Thoracic aorta endothelial cell (primary cell): ENCODE measurements at places on chromosomes 11 and 22. TPM values are rescaled to one million over a fixed set of nuclear protein-coding genes. Genes with fewer than 3 reads are reported as not detected.

Gene MMP11
- total RNA-seq: 4.8 and 5.3 TPM in 2 replicates

Gene BATF2
- 0.53 and 2.0 TPM in 2 replicates for total RNA-seq

Gene OR5P2
- not detected in 2 replicates for total RNA-seq

Gene SLC35E4
- 17.0 and 28.1 TPM in 2 replicates for total RNA-seq

Gene OR10D3
- under 0.01 TPM in 1 of 2 replicates, not detected in the other for total RNA-seq

Gene RHOD
- total RNA-seq: 5.2 and 6.8 TPM in 2 replicates

Gene NXPE4
- not detected in 2 replicates for total RNA-seq

Gene CHRNA10
- total RNA-seq: 0.72 and 1.1 TPM in 2 replicates

Gene TIGD3
- total RNA-seq: 0.13 and 0.14 TPM in 2 replicates

Gene XKR3
- total RNA-seq: not detected in 2 replicates

Gene SLC25A1
- 70.2 and 86.9 TPM in 2 replicates for total RNA-seq

Gene APOL4
- 1.1 and 1.3 TPM in 2 replicates for total RNA-seq

Gene GTF2H1
- 84.8 and 90.4 TPM in 2 replicates for total RNA-seq

Gene OR52I2
- not detected in 2 replicates for total RNA-seq

Gene TEX12
- total RNA-seq: 0.43 TPM in 1 of 2 replicates, not detected in the other

Gene FOLR3
- total RNA-seq: not detected in 2 replicates

Gene OR4C11
- total RNA-seq: not detected in 2 replicates

Gene MUC5B
- under 0.01 TPM in 1 of 2 replicates, not detected in the other for total RNA-seq

Gene CDHR5
- not detected in 2 replicates for total RNA-seq

Gene ACAD8
- total RNA-seq: 17.7 and 17.9 TPM in 2 replicates

Gene BCO2
- 1.2 and 2.8 TPM in 2 replicates for total RNA-seq

Gene OR8D4
- total RNA-seq: under 0.01 TPM in 1 of 2 replicates, not detected in the other

Gene CAVIN3
- 145 and 301 TPM in 2 replicates for total RNA-seq
